ENCODE measurements at places on chromosomes 13 and 19. TPM values are rescaled to one million over a fixed set of nuclear protein-coding genes. Genes with fewer than 3 reads are reported as not detected.

DNA sequence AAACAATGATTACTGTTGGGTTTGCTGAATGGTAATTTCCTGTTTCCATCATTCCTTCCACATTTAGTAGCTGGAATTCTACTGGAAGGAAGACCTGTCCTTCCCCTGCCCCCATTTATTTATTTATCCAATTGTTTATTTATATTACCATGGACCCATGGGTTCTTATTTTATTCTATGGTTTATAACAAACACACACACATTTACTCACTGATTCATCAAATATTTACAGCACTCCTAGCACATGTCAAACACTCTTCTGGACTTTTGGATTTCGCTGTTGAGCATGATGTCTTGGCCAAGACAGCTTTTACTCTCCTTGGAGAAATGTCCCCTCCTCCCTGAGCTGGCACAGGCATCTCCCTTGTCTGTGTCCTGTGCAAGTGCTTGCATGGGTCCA lies 227.8 kb upstream of the MAB21L1 start:
- no peak for DNase-seq

- no peak for DNase-seq
These were observed 1780.1 kb upstream of the PCDH20 start for GRCh38 chr13:63195726-63196125.

DNA sequence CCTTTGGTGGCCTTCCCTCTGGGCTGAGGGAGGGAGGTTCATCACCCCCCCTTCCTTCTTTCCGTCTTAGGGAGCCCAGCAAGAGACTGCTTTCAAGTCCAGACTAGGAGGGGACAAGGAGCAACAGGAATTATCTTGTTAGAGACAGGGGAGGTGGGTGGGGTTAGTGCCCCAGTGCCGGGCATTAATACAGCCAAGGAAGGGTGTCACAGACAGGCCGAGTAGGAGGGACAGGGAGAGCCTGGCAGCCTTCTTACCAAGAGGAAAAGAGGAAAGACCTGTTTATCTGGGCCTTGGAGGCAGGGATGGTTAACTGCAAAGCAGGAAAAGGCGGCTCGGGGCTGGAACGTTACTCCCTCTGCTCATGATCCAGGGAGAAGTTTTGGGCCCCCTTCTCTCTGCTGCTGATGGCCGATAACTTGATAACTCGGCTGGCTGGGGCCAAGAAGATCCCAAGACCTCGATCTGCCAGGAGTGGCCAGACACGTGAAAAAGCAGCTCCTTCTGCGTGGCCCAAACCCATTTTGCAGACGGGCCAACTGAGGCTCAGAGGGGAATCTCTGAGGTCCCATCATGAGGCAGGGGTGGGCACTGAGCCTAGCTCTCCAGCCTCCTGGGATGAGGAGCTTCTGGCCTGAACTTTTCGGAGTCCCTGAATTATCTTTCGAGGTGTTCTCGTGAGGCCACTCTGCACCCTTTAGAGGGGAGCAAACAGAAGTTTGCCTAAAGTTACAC lies 79.3 kb downstream of the PTPRS start:
- DNase-seq, result no peak

GRCh38 chr13:44012910-44013757 lies 133.4 kb downstream of the LACC1 start:
- DNase-seq, result no peak

GRCh38 chr19:11563532-11563931 lies 4.5 kb upstream of the ELOF1 start:
- DNase-seq, result no peak

DNA sequence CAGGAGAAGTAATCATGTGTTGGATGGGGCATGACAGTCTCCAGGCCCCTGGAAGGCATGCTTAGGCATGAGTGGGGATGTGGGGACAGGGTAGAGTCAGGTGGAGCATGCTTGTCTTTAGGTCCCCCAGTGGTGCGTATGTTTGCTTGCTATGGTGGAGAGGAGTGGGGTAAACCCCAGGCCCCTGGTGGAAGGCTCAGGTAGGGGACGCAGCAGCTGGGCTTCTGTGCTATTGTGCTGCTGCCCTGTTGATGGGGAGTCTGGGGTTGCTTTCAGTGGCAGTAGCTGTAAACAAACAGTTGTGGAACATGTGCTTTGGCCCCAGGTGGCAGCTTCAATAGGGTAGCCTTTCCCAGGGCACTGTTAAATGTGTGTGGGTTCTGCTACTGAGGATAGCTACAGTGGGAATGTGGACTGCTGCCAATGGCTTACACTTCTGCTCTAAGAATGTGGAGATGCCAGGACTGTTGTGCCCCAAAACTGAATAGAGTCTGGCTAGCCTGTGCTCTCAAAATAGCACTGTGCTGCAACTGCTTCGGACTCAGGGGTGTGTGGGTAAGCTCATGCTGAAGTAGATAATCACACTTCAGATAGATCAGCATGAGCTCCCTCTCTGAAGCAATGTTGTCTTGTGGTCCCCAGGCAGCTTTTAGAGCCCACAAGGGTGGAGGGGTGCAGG lies 1257.3 kb downstream of the DIAPH3 start:
- peak; percentile 31 for DNase-seq

GRCh38 chr13:97307118-97307881 lies 85.2 kb downstream of the MBNL2 start:
- DNase-seq, result no peak

- DNase-seq, result peak; percentile 59
These were observed 653 bp downstream of the MVB12A start for GRCh38 chr19:17420475-17420924.

DNA sequence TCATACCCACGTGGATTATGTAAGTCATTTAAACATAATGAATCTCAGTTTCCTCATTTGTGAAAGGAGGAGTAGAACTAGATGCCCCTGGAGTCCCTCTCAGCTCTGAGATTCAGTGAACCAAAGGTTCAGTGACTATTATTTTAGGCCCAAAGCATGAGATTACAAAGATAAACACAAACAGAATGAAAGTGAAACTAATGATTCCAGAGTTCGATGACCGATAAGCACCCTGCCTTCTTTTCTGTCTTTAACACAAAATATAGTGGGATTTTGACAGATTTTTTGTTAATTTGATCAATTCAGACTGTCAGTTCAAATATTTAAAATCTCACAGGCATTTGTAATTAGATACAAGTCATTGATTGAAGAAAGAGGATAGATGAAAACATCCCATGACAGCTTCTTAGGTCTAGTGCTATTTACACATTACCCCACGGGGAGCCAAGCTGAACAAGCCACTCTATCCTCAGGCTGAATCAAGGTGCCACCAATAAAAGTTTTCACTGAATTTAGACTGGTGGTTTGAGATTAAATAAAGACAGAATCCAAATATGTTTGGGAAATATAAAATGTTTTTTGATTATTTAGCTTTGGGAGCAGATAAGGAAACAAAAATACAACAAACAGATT lies 64.6 kb upstream of the RAP2A start:
- DNase-seq, result no peak

DNA sequence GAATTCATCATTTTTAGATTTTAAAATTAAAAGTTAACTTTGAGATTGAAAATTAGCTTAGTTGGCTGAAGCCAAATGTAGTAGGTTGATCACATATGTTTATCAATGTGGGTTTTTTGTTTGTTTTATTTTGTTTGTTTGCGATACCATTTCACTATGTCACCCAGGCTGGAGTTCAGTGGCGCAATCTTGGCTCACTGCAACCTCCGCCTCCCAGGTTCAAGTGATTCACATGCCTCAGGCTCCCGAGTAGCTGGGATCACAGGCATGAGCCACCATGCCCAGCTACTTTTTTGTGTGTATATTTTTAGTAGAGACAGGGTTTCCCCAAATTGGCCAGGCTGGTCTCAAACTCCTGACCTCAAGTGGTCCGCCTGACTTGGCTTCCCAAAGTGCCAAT lies 665.7 kb upstream of the SLC10A2 start:
- DNase-seq, result no peak

- no peak for DNase-seq
These were observed 373.4 kb downstream of the SLITRK1 start for GRCh38 chr13:83508771-83509301.

Gene SHISA2
- total RNA-seq, result 8.1 TPM

Gene ZNF544
- total RNA-seq, result 97.6 TPM

- peak; percentile 54 for DNase-seq
These were observed 844 bp upstream of the RFX1 start for GRCh38 chr19:14006766-14007562.

Measured in H9 (cell line).